ENCODE measurements at places on chromosomes 3 and 15. TPM values are rescaled to one million over a fixed set of nuclear protein-coding genes. Genes with fewer than 3 reads are reported as not detected.

- no peak for ATAC-seq
Observed at GRCh38 chr15:46441294-46442062, 806.6 kb downstream of the SQOR start.

FGF7 gene
- total RNA-seq: 0.34 TPM

DNA sequence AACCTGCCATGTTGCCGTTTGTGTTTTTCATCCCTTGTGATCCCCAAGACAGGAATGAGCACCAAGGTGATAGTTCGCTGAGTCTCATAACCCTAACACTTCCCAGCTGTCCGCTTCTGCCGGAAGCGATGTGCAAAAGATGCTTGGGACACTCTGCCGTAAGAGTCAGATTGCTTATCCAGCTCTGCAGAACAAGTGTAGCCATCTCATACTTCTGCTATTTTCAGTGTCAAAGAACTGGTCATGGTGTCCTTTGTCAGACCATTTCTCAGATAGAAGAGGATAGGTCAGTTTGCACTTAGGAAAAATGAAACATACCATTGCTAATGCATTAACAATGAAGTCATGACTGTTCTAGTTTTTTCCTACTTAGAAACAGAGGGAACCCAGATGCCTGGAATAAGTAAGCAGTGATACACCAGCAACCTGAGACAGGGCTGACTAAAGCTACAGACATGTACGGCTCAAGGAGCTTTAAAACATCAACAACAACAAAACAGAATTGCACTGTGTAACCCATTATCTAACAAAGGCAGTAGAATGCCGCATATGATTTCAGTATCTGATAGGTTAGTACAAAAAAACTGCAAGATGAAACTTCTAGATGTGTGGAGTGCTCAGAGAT, 134.0 kb upstream of the IL12A start:
- ATAC-seq: peak; percentile 35

DNA sequence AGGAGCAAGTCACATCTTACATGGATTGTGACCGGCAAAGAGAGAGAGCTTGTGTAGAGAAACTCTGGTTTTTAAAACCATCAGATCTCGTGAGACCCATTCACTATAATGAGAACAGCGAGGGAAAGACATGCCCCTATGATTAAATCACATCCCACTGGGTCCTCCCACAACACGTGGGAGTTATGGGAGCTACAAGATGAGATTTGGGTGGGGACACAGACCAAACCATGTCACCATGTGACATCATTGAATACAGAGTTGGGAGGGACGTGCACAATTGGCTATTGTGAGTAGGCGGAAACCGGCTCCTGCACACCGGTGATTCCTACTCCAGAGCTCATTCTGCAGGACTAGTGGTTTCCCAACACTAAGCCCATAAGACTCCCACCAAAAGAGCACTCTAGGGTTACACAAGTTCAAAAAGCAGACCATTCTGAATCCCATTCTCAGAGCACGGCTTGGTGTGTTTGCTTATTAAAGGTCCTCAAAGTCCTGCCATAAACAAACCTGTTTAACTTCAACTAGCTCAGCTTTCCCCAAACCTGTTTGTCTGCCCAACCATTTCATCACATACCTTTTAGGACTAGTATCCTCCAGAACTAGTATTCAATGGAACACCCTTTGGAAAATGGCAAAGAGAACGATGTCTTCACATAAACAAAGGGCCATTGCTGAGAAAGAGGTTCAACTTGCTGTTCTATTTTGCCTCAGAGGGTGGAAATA, 167.6 kb downstream of the TLE3 start:
- no peak for ATAC-seq

TMC3 gene
- 0.07 TPM for total RNA-seq

LMLN gene
- 7.3 TPM for total RNA-seq

DNA sequence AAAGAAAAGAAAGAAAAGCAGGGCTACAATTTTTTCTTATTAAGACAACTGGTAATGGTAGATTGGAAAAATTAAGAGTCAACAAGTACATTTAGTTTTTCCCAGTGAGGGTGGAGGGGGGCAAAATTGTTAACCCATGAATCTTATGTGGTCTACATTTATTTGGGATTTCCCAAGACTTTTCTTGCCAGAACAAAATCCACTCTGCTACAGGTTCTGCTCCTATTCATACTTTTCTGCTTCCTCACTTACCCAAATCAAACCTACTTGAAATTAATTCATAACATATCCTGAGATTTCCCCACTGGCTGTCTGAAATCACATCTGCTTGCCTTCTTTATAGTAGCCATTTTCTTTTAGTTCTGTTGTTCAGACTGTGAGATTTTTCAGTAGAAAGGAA, 41.1 kb downstream of the VGLL3 start:
- ATAC-seq: no peak

DNA sequence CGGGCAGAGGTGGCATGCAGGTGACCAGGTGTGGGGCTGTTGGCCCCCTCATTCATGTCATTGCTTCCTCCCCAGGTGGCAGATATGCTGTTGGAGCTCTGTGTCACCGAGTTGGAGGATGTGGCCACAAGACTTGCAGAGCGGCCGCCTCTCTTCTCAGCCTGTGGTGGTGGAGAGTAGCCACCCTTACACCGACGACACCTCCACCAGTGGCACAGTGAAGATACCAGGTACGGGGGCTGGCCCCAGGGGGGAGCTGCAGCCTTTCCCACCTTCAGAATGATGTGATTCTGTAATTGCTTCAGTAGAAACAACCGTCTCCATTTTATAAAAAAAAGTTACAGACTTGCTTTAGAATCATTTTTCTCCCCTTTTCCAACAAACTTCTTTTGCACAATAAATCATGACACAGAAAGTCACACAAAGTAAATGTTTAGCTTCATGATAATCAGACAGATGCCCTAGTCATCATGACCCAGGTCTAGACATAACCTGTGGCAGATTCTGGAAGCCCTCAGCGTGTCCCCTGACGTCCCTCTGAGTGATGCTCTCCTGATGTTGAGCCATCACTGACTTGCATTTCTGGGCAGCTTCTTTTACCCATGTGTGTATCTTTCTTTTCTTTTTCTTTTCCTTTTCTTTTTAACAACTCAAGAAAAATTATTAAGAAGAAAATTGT, 76.0 kb upstream of the FAN1 start:
- peak; percentile 38 for ATAC-seq

TLR9 gene
- 0.11 TPM for total RNA-seq

GRCh38 chr3:65545429-65545828, 493.3 kb downstream of the MAGI1 start:
- ATAC-seq: no peak

LAMB2 gene
- total RNA-seq: 32.6 TPM

- peak; percentile 20 for ATAC-seq
Observed at GRCh38 chr3:13896473-13897154, 16.7 kb upstream of the WNT7A start.

GRCh38 chr3:127613406-127613805, 15.2 kb downstream of the MCM2 start:
- ATAC-seq: no peak

GOLGA8S gene
- total RNA-seq: 0.05 TPM

- ATAC-seq: no peak
Observed at GRCh38 chr15:80241508-80241907, 10.5 kb downstream of the CTXND1 start.

GRCh38 chr3:4343258-4343657, 40.1 kb downstream of the SETMAR start:
- peak; percentile 72 for ATAC-seq

ALDH1L1 gene
- 2.5 TPM for total RNA-seq

- ATAC-seq: peak; percentile 99
Observed at GRCh38 chr3:184513276-184514170, 48.1 kb upstream of the EPHB3 start.

- ATAC-seq: no peak
Observed at GRCh38 chr3:17094551-17094950, 209.8 kb downstream of the PLCL2 start.

- ATAC-seq: no peak
Observed at GRCh38 chr3:115494826-115495225, 128.5 kb upstream of the GAP43 start.

DNA sequence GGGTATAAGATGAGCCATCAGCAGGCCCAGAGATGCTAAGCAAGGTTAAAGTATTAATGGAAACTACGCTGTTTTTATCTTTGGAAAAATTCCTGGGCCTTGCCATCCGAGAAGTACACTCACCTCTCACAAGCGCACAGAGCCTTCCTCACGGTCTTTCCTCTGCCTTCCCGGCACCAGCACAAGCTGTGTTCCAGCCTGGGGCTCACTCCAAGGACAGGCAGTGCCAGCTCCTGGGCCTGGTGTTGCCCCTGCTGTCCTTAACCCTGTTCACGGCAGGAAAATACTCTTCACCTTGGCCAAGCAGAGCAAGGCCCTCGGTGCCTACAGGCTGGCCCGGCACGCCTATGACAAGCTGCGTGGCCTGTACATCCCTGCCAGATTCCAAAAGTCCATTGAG, 14.3 kb upstream of the RHO start:
- ATAC-seq: no peak

GRCh38 chr15:92877000-92877399, 23.1 kb upstream of the CHD2 start:
- ATAC-seq: no peak

GRCh38 chr3:187813198-187813597, 67.9 kb upstream of the BCL6 start:
- no peak for ATAC-seq

GRCh38 chr3:156461889-156462288, 93.0 kb downstream of the SSR3 start:
- no peak for ATAC-seq

DNA sequence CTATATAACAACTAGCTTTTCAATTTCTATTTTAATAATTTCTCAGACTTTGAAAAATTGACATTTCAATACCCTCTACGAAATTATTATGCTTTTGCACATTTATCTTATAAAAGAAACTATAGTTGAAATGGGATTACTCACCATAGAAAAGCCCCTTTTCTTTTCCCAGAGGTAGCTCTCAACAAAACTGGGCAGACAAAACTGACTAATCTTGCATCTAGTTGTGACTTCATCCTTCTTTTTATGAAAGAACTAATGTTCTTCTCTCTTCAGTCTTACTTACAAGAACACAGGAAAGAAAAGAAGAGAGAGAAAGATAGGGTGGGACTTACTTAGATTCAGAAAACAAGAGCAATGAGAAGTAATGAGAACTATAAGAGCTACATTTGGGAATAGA, 61.0 kb downstream of the GPR160 start:
- no peak for ATAC-seq

DNA sequence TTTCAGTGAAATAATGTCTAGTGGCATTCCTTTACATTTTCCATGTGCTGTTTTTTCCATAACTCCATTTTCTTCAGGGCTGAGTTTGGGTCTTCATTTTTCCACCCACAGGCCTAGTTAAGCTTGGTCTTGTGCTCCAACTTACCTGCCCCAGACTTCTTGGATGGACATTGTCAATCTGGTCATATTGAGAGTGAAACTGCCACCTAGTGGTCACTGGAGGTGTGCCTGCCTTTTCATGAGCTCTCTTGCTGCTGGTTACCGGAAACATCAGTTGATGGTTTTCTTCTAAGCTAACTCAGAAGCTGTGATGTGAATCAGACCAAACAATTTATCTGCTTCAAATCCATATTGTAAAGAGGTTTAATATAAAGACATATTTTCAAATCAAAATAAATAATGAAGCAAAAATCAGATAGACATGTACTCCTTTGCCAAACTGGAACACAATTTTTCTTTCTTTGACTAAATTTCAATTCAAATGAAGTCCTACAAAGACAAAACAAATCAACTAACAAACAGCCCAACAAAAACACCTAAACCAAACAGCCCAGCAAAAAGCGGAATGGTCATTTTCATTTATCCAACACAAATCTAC, 135.1 kb upstream of the RASGRP1 start:
- peak; percentile 76 for ATAC-seq

DNA sequence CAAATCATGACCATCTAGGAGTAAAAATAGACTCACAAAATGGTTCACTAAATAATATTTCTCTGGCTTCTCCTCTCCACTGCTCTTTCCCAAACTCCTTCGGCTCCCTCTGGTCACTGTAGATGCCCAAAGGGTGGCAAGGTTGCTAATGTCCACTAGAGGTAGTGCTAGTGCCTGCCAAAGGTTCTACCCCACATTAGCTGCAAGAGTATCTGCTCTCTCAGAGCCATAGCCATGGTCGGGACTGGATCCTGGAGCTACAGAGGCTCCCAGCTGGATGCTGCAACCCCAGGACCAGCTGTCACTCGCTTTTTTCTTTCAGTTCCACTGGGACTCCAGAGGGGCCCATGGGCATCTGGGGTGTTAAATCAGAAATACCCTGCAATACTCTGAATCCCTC, 8.5 kb downstream of the HTR3D start:
- no peak for ATAC-seq

GRCh38 chr3:4395448-4395847, 71.6 kb downstream of the SUMF1 start:
- no peak for ATAC-seq

DNA sequence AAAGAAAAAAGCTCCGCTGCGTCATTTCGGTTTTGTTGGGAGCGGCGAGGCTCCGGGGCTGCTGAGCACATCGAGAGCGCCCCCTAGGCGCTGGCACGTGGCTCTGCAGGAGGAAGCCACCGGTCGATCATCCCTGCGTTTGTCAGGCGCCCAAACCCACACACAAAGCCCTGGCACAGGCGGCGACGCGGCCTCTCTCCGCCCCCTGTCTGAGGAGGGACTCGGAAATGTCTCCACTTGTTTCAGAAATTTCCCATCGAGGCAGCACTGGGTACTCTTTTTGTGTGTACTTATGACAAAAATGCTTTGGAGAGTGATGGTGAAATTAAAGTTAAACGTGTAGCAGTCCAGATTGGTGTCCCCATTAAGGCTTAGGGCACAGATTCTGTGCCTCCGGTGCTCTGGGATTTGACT, 407.3 kb upstream of the ONECUT1 start:
- ATAC-seq: peak; percentile 92

Data from motor neuron (in vitro differentiated cells).